ENCODE measurements at places on chromosomes 7 and 10. TPM values are rescaled to one million over a fixed set of nuclear protein-coding genes. Genes with fewer than 3 reads are reported as not detected.

The TRUB1 gene
- total RNA-seq, result 37.6 TPM

The ZNF273 gene
- total RNA-seq, result 21.4 TPM

The CPXM2 gene
- total RNA-seq, result 0.49 TPM

The JCAD gene
- 15.5 TPM for total RNA-seq

The CCL26 gene
- not detected for total RNA-seq

The C10orf67 gene
- total RNA-seq, result 0.25 TPM

All from temporal lobe (tissue), 4 donors.